Upper lobe of right lung (tissue), 1 donor: ENCODE measurements at places on chromosomes 12 and 14. TPM values are rescaled to one million over a fixed set of nuclear protein-coding genes. Genes with fewer than 3 reads are reported as not detected.

Gene SCARB1
- 35.3 TPM for total RNA-seq

- H3K4me1 ChIP-seq = peaks cover 6% of the 10 kb centered on the region
- H3K27ac ChIP-seq = peak overlapping the region; percentile 80
- H3K36me3 ChIP-seq = no peaks in the 10 kb centered on the region
- no peak for DNase-seq
Measured at GRCh38 chr12:114481200-114481535, 75.2 kb upstream of the TBX5 start.

- H3K36me3 ChIP-seq = no peaks in the 10 kb centered on the region
- H3K4me1 ChIP-seq = no peaks in the 10 kb centered on the region
- peak; percentile 74 for DNase-seq
Measured at GRCh38 chr14:102579696-102580549, 12.5 kb upstream of the RCOR1 start.

DNA sequence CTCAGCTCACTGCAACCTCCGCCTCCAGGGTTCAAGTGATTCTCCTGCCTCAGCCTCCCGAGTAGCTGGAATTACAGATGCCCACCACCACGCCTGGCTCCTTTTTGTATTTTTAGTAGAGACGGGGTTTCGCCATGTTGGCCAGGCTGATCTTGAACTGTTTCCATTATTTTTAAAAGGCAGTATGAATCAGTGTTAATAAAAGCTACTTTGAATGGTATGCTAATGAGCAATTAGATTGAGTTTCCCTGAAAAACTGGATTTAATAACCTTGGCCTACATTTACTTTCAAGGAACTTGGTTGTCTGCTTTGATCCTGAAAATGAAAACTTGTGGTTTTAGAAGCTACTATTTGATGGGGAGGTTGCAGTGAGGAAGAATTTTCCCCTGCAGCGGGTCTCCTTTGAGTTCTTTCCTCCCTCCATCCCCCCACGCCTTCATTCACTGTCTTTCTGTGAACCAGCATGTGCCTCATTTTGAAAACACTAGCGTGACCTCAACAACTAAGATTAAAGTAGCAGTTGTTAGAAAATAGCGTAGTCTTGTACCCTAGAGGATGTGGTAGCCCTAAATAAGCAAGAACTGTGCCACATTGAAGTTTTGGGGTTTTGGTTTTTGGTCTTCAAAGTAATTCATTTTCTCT, 17.8 kb upstream of the RPS6KA5 start:
- no peak overlapping the region for H3K27ac ChIP-seq
- H3K36me3 ChIP-seq = no peaks in the 10 kb centered on the region
- no peak for DNase-seq
- H3K27me3 ChIP-seq = no peaks in the 10 kb centered on the region
- H3K4me1 ChIP-seq = no peaks in the 10 kb centered on the region
- no peak overlapping the region for H3K4me3 ChIP-seq
